ENCODE measurements at places on chromosomes 3 and 15.
A peak's percentile ranks its signal among the peaks of the same experiment; 100 is the strongest.

DNA sequence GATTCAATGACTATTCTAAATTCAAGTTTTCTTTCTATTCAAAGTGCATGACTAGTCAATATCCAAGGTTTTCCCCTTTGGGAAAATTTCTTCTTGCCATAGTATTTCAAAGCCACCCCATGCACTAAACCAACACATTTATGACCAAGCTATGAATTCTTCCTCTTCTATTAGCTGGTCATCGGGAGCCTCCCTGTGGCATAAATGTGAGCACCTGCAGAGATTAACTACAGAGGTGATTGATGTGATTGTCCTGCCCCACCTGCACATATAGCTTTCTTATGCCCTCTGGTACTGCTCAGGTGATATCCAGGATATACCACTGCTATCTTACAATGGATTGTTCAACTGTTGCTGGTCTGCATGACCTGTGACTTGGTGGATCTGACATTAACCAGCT is 694.9 kb downstream of the ZBBX start:
- no peak for DNase-seq

DNA sequence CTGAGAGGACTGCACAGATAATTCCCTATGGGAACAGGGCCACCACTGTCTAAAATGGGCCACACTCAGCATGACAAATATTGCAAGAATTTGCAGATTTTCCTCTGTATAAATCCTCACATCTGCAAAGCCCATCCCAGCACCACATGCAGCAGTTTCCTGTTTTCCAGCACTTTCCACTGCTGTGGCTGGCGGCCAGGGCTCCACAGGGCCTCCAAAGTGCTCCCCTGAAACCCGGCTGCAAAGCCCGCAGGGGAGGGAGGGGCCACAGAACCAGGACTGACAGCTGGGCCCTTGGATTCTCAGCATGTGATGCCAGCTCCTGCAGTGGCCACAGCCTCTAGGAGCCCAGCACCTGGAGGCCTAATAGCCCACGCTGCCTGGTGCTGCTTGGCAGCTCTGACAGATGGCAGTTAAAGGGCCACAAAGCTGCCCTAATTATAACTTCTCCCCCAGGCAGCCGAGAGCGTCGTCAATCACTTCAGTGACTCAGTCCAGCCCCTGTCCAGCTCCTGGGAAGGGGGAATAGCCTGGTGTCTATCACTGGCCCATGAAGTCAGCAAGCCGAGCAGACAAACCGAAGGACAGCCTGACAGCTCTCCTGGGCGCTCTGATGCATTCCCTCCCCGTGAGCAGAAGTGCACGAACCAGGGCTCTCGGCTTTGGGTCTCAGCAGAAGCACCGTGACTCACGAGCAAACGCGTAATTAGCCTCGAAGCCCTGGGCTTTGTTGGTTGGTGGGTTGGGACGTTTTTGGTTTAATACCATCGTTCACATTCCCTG is 4.7 kb downstream of the LRRC15 start:
- no peak for DNase-seq

DNA sequence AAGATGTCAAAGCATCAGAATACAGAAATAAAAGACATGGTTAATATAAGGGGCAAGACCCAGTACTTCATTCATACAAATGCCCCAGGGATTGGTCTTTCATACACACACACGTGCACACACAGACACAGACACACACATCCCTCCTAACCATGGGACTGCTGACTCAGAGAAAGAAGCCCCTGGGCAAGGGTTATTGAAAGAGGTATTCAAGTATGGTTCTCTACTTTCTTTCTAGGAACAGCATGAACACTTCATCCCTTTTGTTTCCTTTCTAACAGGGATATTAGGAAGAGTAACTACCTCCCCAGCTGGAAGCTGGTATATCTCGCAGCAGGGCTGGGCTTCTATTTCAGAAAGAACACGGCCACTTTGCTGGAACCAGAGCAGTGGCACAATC is 33.2 kb upstream of the ZFAND6 start:
- DNase-seq = no peak

- no peak for DNase-seq
These were observed 40.6 kb upstream of the CGNL1 start for GRCh38 chr15:57335719-57336118.

GRCh38 chr15:91737151-91737818 is 116.2 kb upstream of the SLCO3A1 start:
- DNase-seq = no peak

DNA sequence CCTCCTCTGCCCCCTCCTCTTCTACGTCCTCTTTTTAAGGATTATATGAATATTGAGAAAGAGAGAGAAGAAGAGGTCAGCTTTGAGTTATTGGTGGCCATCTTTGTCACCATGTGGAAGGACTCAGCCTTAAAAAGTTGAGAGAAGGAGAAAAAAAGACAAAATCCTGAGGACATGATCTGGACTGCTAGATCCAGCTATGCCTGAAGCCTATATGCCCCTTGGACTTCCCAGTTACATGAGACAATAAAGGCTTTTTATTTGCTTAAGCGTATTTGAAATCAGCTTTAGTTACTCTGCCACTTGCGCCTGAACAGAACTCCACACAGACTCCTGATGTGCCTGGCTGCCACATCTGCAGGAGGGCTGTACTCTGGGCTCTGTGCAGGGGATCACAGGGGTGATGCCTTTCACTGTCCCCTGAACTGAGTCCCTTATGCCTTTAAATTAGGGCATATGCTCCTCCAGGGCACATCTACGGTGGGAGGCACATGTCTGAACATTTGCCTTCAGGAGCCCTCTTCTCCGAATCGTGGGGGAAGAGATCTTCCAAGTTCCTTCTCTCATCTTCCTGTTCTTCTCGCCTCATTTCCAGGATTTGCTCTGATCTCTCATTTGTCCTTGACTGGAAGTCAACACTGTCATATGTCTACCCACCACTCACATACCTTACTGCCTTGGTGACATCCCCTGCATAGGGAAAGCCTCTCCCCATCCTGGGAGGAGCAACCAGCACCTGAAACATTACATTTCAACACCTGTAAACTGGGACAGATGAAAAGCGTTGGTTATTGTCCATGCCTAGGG is 14.0 kb upstream of the PLA2G4E start:
- DNase-seq = no peak

- DNase-seq = no peak
These were observed 13.3 kb upstream of the SRPRB start for GRCh38 chr3:133792171-133792763.

DNA sequence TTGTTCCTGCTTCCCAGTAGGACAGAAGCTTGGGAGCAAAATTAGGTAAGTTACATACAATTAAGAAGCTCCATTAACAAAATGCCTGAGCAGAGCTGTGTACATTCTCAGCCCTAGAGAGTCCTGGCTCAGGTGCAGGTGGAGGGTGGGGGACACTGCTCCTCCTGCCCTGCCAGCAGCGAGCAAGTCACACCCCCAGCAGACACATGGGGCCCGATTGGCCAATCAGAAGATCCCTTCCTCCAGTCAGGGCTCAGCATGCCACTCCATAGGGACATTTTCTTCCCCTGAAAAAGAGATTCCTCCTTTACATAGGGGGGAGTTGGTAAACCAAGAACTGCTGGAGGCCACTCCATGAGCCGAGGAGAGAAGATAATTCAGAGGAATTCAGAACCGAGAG is 62.1 kb downstream of the PLXNA1 start:
- DNase-seq = no peak

DNA sequence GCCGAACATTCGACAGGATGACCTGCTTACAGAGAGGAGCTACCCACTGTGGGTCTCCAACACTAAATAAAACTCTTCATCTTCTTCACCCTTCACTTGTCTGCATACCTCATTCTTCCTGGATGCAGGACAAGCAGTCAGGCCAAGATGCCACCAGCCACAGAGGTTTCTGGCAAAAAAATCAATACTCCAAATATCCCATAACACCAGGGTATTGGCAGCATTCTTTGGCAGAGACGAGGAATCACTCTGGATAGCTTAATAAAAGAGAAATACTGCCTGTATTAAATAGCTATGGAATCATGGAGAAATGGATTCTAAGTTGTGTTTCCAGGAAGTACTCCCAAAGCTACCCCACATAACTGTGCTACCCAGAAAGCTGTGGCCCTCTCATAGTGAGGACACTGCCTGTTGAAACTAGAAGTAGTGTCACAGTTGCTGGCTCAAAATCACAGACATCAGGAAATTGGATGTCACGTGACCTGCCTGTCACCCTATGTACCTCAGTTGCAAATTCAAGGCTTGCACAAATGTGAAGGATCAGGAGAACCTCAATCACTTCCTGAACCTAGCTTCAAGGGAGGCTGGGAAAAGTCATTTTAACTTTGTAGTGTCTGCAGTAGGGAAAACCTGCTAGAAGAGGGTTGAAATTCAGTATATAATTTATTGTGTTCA is 11.0 kb upstream of the LRRC31 start:
- DNase-seq = no peak

GRCh38 chr3:30437171-30437601 is 169.2 kb upstream of the TGFBR2 start:
- no peak for DNase-seq

GRCh38 chr3:140198242-140198641 is 263.3 kb downstream of the CLSTN2 start:
- no peak for DNase-seq

DNA sequence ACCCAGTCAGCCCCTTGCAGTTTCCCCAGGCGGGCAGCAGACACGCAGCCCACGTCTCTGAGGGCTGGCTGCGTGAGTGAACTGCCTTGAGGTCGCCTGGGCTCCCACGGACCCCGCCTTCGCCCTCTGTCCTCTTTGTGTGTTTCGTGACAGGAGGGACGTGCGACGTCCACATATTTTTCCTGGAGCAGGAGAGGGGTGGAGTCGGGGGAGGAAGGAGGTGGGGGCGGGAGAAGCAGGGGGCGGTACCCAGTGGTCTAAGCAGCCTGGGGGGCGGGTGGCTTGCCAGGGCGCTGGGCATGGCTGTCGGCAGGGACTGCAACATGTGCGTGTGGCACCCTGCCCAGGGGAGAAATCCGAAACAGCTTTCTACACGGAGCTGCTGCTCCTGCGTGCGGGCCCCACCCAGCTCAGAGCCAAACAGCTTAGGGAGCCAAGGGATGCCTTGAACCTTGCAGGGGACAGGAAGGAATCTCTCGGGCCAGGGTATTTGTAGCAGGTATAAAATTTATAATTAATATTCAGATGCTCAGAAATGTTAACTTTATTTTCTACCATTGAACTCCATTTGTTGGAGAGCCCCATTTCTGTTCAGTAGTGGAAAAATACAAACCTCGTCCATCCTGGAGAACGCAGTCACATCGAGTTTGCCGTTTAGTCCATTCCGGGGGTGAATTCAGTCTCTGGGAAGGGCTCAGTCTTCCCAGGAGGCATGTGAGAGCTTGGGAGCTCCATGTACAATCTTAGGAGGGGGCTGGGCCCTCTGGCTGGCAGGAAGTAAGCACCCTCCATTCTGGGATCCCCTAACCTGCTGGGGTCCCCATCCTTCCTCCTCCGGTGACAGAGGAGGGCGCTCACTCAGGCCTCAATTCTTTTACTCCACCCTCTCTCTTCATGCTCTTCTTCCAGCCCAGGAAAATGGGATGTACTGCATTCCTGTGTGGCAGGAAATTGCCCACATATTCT is 79.1 kb upstream of the MEF2A start:
- DNase-seq = peak; percentile 18

GRCh38 chr3:112303764-112304325 is 9.8 kb upstream of the SLC9C1 start:
- no peak for DNase-seq

GRCh38 chr3:4885316-4885715 is 93.9 kb upstream of the BHLHE40 start:
- DNase-seq = no peak

- DNase-seq = no peak
These were observed 37.4 kb upstream of the CTDSPL start for GRCh38 chr3:37824090-37824953.

DNA sequence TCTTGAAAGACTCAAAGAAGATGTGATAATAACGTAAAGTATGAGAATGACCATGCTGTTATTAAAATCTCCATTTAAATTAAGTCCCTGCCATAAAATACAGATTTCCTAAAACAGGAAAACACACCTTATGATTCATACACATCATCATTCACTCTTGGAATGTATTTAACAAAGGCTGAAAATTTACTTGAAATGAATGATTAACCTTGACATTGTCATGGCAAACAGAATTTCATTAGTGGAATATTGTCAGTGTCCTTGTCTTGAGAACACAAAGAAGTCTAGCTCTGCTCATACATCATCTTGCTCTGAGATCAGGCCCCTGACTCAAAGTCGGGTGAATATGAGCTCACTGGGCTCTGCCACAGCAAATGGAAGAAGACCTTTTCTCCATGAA is 313.9 kb downstream of the FGF12 start:
- no peak for DNase-seq

- no peak for DNase-seq
These were observed 590 bp downstream of the POLG start for GRCh38 chr15:89333959-89334509.

DNA sequence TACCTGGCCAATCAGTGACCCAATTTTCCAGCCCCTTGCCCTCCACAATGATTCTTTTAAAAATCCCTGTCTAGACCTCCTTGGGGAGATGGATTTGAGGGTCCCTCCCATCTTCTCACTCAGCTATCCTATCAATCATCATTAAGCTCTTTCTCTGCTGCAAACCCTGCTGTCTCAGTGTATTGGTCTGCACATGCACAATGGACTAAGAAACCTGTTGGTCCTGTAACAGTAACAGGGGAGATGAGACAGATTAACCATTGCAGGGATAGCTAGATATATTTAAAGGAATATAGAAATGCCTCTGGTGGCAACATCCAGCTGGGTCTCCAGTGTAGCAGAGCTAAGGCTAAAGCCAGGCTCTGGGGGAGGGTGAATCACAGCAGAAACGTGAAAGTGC is 74.6 kb upstream of the CHRNA7 start:
- no peak for DNase-seq

- no peak for DNase-seq
These were observed 892 bp downstream of the NMD3 start for GRCh38 chr3:161221806-161222600.

DNA sequence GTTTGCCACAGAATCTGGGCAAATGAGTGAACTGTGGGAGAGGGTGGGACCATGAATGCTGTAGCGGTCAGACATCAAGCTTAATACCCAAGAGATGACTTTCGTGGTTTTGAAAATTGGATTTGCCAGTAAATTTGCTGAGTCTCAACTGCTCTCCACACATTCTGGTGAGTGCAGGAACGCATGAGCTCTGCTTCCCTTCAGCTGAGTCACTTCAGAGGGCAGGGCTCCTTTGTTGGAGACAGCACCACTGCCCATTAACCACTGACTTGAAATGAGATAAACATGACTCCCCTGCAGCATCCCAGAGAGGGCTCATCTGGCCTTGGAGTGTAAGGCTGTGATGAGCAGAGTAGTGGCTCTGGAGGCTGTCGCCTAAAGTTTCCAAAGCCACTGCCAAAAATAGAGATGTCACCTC is 22.6 kb downstream of the RARRES1 start:
- peak; percentile 97 for DNase-seq

DNA sequence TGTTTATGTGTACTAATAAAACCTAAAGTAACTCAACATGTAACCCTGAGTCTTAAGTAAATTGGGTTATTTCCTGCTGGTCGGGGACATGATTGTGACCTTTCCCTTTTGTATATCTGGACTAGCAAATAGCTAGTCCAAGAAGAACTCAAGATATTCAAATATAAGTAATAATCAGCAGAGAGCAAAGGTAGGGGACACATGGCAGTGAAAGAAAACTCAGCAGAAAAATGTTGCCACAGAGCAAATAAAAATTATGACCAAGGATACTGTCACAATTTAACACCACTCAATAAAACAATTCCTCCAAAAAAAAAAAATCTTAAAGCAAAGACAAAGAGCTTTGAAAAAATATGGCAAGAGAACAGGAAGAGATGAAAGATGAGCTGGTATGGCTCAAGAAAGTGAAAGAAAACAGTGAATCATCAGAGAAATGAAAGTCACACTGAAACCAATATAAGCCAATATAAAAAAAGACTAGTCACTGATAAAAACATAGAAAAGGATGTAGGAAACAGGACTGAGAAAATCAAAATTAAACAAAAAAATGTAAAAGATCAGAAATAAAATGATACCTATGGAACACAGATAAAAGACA is 43.4 kb downstream of the HLTF start:
- DNase-seq = no peak

All from kidney epithelial cell (primary cell).